ENCODE measurements at places on chromosomes 2 and 18.

- no peak for DNase-seq
Observed at GRCh38 chr2:134261398-134262131, 7.7 kb downstream of the MGAT5 start.

GRCh38 chr2:239762655-239763269 is 262.4 kb downstream of the NDUFA10 start:
- DNase-seq, result no peak

DNA sequence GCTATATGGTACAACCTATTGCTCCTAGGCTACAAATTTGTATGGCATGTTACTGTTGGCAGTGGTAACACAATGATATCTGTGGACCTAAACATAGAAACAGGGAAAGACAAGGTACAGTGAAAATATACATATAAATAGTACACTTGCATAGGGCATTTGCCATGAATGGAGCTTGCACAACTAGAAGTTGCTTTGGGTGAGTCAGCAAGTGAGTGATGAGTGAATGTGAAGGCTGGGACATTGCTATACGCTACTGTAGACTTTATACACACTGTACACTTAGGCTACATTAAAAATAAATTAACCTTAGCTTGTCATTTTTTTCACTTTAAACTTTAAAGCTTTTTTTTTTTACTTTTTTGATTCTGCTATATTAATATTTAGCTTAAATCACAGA is 500.0 kb upstream of the SETBP1 start:
- peak; percentile 92 for DNase-seq

GRCh38 chr2:69589973-69590652 is 53.4 kb downstream of the AAK1 start:
- DNase-seq, result no peak

DNA sequence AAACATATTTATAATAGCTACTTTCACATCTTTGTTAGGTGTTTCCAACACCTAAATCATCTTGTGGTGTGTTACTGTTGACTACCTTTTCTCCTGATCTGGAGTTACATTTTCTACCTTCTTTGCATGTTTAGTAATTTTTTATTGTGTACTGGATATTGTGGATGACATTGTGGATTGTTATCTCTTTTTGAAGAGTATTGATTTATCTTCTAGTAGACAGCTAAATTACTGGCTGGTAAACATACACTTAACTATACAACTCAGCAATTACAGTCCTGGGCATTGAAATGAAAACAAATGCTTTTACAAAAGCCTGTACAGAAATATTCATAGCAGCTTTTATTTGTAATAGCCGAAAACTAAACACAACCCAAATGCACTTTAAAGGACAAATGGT is 150.8 kb downstream of the PTRHD1 start:
- DNase-seq, result no peak

DNA sequence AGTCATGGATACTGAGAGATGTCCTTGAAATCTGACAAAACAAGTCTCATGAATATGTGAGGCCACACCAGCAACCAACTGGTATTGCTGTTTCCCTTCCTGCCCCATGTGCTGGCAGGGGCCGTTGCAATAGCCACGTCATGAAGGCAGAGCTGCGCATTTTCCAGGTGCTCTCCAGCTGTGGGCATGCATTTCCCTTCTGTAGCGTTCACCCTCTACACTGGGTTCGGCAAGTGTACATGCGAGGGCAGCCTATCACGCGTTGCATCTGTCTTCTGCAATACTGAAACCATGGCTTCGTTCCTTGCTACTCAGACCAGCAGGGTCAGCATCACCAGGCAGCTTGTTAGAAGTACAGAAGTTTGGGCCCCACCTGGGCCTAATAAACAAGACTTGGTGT is 17.4 kb downstream of the ARL4C start:
- DNase-seq, result no peak

GRCh38 chr2:3147651-3148530 is 229.7 kb downstream of the EIPR1 start:
- DNase-seq, result no peak

- DNase-seq, result no peak
Observed at GRCh38 chr18:36155851-36156757, 26.4 kb downstream of the ELP2 start.

Measured in epithelial cell of esophagus (primary cell).